ENCODE measurements at places on chromosomes 5 and 9.
A peak's percentile ranks its signal among the peaks of the same experiment; 100 is the strongest.

- DNase-seq: no peak
These were observed 6.6 kb downstream of the FIBCD1 start for GRCh38 chr9:130932255-130933079.

- DNase-seq: no peak
These were observed 4.5 kb downstream of the HEMGN start for GRCh38 chr9:97933297-97933998.

DNA sequence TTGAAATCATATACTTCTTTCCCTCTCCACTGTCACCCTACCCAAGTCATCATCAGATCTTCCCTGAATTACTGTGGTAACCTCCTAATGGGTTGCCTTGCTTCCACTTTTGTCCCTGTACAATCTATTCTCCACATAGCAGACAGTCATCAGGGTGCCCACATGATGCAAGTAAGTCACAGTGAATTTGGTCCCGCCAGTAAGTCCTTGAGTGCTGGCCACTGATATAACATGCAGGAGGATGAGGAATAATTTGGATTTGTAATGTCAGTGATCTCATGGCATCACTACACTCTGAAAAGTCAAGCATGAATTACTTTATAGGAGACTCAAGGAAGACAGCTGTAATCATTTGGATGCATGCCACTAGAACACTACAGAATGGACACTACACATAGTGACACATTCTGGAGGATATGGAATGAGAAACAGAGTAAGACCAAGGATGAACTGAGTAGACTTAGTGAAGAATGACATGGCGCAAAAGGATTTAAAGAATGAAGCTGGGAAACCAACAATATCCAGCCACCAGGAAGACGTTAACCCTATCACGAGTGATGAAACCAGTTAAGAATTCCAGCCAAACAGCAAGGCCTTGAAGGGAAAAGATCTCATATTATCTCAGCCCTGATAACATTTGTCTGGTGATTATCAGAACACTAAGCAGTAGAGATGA lies 28.6 kb downstream of the MARCHF3 start:
- DNase-seq: peak; percentile 49

DNA sequence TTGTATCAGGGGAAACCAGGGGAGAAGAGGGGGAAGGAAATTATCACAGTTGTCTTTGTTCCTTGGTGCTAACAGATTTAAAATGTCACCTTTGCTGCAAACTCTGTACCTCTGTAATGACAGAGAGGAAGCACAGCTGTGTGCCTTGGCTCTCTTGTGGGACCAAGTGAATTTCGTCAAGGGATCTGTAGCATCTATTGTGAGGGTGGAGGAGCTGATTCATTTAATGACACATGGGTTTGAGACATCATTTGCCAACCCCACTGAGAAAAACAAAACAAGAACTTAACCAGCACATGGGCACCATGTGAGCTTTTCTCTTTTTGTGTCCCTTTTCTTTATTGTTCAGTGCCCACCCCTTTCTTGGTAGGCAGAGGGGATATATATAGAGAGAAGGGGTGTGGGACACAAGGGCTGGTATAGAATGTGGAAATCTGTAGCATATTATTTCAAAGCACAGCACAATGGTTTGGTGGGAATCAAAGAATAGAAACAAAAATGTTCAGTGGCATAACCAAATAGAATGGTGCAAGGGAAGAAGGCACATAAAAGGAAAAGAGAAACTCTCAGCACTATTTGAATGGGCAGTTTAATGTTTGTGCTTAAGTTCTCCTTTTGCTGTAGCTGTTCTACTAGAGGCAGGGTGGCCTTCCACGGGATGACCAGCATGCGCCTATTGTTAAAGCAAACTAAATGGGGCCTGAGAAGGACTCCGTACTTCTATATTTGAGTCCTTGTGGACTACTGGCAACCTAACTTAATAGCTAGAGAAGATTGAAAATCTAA lies 63.3 kb downstream of the LIX1 start:
- no peak for DNase-seq

DNA sequence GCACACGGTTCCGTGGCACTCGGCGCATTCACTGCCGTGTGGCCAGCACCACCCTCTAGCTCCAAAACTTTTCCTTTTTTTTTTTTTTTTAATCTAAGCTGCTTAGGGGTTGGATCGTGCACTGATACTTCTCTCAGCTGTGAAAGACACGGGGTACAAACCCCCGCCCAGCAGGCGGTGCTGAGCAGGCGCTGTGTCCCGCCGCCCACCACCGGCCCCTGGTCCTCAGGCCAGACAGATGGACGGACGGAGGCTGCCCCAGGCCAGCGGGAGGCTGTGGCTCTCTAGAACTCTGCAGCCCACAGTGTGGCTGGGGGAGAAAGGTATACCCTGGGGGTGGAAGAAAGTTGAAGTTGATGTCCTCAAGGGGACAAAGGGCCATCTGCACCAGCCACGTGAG lies 6.2 kb downstream of the AGPAT2 start:
- no peak for DNase-seq

DNA sequence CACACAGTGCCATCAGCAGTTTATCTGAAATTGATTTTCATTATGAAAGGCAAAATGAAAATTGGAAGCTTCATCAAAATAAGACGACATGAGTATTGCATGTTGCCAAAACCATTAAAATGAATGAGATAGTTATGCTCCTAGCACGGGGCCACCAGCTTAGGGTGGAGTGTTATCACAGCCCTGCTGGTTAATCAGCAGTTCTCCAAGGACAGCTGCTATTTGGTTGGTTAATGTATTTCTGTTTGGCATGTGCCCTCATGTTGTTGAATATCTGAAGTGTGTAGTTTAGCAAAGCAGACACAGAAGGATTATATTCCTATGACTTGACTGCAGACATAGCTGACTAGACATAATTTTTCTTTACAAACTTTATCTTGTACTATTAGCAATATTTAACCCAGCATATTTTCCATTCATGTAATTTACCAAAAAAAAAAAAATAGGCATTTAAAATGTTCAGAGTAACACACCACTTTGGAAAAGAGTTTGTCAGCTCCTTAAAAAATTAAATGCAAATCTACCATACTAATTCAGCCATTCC lies 98.6 kb upstream of the PIK3R1 start:
- no peak for DNase-seq

DNA sequence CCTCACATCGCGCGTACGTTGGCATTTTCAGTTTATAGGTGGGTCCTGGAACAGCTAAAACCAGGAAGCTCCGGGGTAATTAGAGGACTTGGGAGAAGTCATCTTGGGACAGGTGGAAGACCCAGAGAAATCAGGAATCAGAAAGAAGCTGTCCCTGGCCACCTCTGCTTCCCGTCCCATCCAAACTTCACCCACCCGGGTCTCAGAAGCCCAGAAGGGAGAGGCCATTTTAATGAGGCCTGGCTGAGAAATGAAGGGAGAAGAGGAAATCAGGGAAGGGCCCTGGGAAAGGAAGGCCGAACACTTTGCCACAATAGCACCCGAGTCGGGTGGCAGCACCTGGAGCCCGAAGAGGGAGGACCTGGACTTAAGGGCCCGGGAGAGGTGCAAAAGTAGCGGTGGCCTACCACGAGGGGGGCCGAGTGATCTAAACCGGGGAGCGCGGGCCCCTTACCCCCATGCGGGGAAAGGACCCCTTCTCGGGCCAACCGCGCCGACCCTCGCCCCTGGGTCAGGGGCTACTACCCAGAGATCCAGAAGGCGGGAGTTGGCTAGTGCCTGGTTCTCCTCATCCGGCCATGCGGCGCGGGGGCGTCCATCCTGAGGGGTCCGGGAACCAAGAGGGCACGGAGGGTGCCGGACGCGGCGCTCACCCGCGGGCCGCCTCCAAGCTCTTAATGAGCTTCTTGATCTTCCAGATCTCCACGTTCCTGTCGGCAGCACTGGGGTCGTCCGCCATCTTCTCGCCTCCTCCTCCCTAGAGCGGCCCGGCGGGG lies 668 bp downstream of the ETF1 start:
- no peak for DNase-seq

- no peak for DNase-seq
These were observed 23.5 kb downstream of the GRAMD2B start for GRCh38 chr5:126446498-126447224.

DNA sequence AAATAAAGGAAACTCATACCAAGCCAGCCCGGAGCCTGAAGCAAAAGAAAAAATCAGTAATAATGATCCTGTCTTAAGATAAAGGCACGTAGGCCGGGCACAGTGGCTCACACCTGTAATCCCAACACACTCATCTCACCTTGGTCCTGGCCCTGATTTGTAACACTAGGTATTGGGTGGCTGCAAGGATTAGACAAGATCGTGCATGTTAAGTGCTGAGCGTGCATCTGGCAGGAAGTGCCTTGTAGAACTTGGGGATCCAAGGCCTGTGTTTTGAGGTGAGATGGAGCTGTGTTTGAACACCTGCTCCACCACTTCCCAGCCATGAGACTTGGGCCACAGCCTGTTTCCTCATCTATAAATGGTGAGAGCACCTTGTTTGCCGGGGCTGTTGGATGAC lies 41.5 kb downstream of the SPRY4 start:
- DNase-seq: no peak

GRCh38 chr5:91381774-91382359 lies 1.2 kb downstream of the ARRDC3 start:
- DNase-seq: peak; percentile 93

Measured in fibroblast of the conjunctiva (primary cell).